ENCODE measurements at places on chromosomes 12 and 14. TPM values are rescaled to one million over a fixed set of nuclear protein-coding genes. Genes with fewer than 3 reads are reported as not detected.

DNA sequence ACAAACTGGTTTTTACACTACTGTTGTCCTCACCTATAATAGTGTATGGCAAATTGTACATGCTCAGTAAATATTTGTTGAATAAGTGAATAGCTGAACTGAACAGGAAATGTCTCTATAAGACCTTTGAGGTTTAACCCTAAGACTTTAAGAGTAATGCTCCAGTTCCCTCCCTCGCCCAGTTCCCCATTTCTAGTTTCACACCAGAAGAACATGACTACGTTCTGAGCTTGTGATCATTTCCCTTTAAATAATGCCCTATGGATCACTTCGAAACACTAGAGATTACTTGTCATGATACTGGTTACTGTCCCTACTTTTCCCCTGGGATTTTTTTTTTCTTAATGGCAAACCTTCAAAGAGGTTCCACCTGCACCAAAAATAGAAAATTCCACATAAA is 69.3 kb downstream of the PRKD1 start:
- H3K4me1 ChIP-seq: no peaks in the 10 kb centered on the region
- H3K27me3 ChIP-seq: no peaks in the 10 kb centered on the region
- no peaks in the 10 kb centered on the region for H3K36me3 ChIP-seq
- DNase-seq: no peak

- H3K36me3 ChIP-seq: peaks cover 5% of the 10 kb centered on the region
- H3K27ac ChIP-seq: no peak overlapping the region
- DNase-seq: no peak
- no peaks in the 10 kb centered on the region for H3K27me3 ChIP-seq
- H3K4me1 ChIP-seq: no peaks in the 10 kb centered on the region
Measured at GRCh38 chr12:4330203-4330602, 9.2 kb downstream of the TIGAR start.

DNA sequence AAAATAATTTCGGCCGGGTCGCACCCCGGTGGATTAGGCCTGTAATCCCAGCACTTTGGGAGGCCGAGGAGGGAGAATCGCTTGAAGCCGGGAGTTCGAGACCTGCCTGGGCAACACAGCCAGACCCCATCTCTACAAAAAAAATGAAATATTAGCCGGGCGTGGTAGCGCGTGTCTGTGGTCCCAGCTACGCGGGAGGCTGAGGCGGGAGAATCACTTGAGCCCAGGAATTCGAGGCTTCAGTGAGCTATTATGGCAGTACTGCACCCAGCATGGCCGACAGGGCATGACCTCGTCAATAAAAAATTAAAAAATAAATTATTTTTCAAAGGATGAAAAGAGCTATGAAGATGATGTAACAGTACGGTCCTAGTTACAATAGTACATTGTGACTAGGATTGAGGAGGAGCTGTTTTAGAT is 523 bp downstream of the GTF2H3 start:
- DNase-seq: no peak
- H3K27ac ChIP-seq: peak overlapping the region; percentile 95
- H3K4me3 ChIP-seq: peak overlapping the region; percentile 98
- H3K4me1 ChIP-seq: peaks cover 15% of the 10 kb centered on the region
- H3K36me3 ChIP-seq: peaks cover 21% of the 10 kb centered on the region

DNA sequence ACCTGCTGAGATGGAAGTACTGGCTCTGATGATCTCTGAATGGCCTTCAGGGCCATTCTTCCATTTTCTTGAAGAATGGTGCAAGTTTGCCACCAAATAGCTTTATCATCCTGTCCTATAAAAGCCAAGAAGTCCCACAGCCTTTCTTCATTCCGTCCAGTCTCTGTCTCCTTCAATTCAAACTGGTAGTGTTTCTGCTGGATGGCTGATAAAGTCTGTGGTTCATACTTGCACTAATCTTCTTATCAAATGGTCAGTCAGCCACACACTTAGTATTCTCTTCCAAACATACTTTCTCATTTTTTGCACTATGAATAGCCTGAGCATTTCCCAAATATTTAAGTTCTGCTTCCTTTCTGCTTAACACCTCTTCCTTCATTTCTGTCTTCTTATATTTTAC is 39.4 kb upstream of the BEGAIN start:
- no peaks in the 10 kb centered on the region for H3K36me3 ChIP-seq
- no peak for DNase-seq
- H3K4me3 ChIP-seq: no peak overlapping the region
- H3K27me3 ChIP-seq: peaks cover 26% of the 10 kb centered on the region
- no peak overlapping the region for H3K27ac ChIP-seq

ACOT4 gene
- 1.8 TPM for total RNA-seq

FIGNL2 gene
- total RNA-seq: 0.29 TPM

CDKN1B gene
- total RNA-seq: 44.5 TPM

DNA sequence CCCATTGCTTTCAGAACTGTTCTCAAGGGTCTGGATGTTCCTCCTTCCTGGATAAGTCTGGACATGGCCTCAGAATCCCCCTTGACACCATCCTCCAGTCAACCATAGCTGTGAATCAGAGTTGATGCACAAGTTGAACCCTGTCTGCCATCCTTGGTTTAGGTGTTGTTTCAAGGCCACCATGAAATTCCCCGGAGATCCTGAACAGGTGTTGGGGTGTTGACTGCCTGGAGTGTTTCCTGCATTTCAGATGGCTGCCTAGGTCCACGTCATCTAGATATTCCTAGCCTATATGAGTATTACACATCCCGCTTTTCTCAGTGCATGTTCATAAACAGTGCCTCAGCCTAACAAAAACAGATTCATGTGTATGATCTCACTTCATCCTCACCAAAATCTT is 86.7 kb upstream of the PWP1 start:
- H3K4me3 ChIP-seq: no peak overlapping the region
- DNase-seq: no peak
- no peak overlapping the region for H3K27ac ChIP-seq
- H3K36me3 ChIP-seq: no peaks in the 10 kb centered on the region
- H3K27me3 ChIP-seq: no peaks in the 10 kb centered on the region
- H3K4me1 ChIP-seq: no peaks in the 10 kb centered on the region

DNA sequence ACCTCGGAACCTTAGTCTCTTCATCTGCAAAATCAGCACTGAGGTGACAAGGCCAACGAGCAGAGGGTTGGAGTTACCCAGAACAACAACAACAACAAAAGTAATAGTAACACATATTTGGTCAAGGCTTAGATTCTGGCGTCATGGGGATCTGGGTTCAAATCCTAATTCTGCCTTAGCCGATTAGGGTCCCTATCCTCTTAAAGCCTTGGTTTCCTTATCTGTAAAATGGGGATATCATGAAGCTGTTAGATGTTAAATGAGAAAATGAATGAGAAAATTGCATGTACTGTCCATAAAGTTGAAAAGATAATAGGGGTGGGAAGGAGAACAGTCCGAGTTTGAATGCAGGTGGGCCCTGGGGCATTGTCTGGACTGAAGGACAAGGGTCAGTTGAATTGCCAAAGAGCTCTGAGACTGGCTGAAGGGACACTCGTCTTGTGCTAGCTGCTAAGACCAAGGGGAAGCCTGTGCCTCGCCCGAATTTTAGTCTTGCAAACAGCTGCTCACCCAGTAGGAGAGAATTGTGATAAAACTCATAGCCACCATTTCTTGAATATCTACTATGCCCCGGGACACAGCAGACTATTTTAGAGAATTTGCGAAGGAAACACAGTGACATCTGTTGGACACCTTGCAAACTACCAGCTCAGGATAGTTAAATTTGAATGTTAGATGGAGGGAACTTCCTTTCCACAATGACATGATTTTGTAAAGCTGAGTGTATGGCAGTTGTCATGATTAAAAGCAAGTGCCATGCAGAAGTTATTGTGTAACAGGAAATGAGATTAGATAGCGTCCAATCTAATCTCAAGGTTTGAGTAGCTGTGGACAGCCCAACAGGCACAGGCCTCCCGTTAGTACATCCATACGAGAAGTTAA is 6.8 kb upstream of the HNF1A start:
- H3K4me1 ChIP-seq: no peaks in the 10 kb centered on the region
- H3K4me3 ChIP-seq: no peak overlapping the region
- DNase-seq: peak; percentile 89
- H3K27ac ChIP-seq: no peak overlapping the region
- H3K36me3 ChIP-seq: no peaks in the 10 kb centered on the region

- peak overlapping the region; percentile 14 for H3K27ac ChIP-seq
- no peaks in the 10 kb centered on the region for H3K27me3 ChIP-seq
- peak; percentile 65 for DNase-seq
- peaks cover 18% of the 10 kb centered on the region for H3K4me1 ChIP-seq
- no peaks in the 10 kb centered on the region for H3K36me3 ChIP-seq
- H3K4me3 ChIP-seq: peak overlapping the region; percentile 90
Measured at GRCh38 chr12:13044906-13045299, 722 bp downstream of the FAM234B start.

DNA sequence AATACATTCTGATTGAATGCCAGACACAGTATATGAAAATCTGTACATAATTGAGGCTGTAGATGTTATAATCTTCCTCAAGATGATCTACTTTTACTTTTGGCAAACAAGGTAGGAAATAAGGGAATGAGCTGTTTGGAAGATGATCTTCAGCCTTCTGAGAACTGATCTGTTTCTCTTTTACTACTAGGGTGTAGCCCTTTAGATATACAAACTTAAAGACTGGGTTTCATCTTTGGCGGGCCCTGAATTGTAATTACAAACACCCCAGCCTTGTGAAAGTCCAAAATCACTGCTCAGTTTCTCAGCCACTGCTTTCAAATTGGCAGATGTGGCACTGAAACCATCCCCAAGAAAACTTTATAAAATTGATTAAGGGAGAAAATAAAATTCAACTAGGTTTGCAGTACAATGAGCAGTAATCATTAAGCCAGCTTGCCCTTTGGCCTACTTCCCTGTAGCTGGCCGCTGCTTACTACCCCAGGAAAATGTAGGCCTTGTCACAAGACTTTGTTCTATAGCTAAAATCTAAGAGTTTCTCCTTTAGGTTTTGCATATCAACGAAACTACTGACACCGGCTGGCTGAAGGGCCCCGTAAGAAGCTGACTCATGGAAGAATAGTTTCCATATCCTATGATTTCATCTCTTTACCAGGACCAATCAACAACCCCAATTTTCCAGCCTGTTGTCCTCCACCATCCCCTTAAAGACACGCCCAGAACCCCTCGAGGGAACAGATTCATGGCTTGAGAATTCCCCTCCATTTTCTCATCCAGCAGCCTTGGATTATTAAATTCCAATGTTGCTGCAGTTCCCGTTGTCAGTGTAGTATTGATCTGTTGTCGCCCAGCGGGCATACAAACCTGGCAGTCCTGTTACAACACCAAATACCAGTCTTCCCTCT is 210.8 kb downstream of the PCNX1 start:
- H3K27ac ChIP-seq: peak overlapping the region; percentile 88
- DNase-seq: peak; percentile 88
- H3K4me1 ChIP-seq: peaks cover 36% of the 10 kb centered on the region
- H3K4me3 ChIP-seq: peak overlapping the region; percentile 5
- no peaks in the 10 kb centered on the region for H3K27me3 ChIP-seq
- H3K36me3 ChIP-seq: no peaks in the 10 kb centered on the region

TMEM132D gene
- total RNA-seq: not detected

GRCh38 chr12:66648033-66648735 is 30.7 kb downstream of the GRIP1 start:
- no peak overlapping the region for H3K4me3 ChIP-seq
- DNase-seq: no peak
- H3K36me3 ChIP-seq: no peaks in the 10 kb centered on the region

TRPV4 gene
- total RNA-seq: 3.2 TPM

- peak overlapping the region; percentile 67 for H3K4me3 ChIP-seq
- no peaks in the 10 kb centered on the region for H3K27me3 ChIP-seq
- H3K36me3 ChIP-seq: no peaks in the 10 kb centered on the region
- no peak overlapping the region for H3K27ac ChIP-seq
- peaks cover 5% of the 10 kb centered on the region for H3K4me1 ChIP-seq
- DNase-seq: peak; percentile 84
Measured at GRCh38 chr12:116508145-116509121, 50.7 kb upstream of the MAP1LC3B2 start.

DNA sequence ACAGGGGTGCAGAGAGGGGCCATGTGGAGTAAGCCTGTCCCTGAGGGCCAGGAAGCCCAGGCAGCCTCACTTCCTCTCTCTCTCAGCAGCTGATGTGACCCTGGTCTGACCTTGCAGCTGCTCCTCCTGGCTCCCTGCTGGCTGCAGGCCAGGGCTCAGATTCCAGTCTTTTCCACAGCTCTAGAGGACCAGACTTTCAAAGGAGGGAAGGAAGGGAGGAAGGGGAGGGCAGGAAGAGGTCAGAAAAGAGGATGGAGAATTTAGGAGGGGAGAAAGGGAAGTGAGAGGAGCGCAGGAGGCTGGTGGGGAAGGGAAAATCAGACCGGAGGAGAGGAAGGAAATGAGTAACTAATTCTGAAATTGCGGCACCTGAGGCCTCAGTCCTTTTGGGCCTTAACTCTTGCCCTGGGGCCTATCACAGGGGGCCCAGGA is 40.9 kb upstream of the VASH1 start:
- H3K27me3 ChIP-seq: peaks cover 9% of the 10 kb centered on the region
- H3K4me3 ChIP-seq: no peak overlapping the region
- H3K27ac ChIP-seq: no peak overlapping the region

- no peak overlapping the region for H3K27ac ChIP-seq
- no peak overlapping the region for H3K4me3 ChIP-seq
- no peaks in the 10 kb centered on the region for H3K4me1 ChIP-seq
- DNase-seq: no peak
- no peaks in the 10 kb centered on the region for H3K36me3 ChIP-seq
Measured at GRCh38 chr12:5305425-5305824, 126.5 kb upstream of the NTF3 start.

Data from osteoblast (primary cell).